CD4-positive, alpha-beta T cell treated with Interleukin-4 for 1 hour (primary cell): ENCODE measurements at places on chromosomes 2 and 18.

DNA sequence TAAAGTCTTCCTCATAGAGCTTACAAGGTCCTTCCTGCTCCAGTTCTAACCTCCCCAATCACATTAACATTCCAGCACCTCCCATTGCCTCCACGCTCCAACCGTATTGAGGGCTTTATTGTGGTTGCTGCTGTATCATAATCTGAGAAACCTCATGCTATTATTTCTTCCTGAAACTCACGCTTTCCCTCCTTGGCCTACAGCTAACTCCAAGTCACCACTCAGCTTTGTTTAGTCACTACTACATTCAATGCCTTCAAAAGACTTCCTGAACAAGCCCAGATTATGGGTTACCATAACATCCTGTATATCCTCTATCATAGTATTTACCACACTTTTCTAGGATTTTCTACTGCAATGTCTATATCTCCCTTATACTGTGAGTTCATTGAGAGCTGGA, 230.4 kb downstream of the IKZF2 start:
- DNase-seq, result no peak

GRCh38 chr2:26043862-26044696, 10.2 kb downstream of the RAB10 start:
- DNase-seq, result peak; percentile 29

- DNase-seq, result peak; percentile 73
Observed at GRCh38 chr18:45690975-45691815, 32.8 kb upstream of the SLC14A1 start.

- DNase-seq, result no peak
Observed at GRCh38 chr2:110768591-110768990, 36.2 kb downstream of the ACOXL start.

DNA sequence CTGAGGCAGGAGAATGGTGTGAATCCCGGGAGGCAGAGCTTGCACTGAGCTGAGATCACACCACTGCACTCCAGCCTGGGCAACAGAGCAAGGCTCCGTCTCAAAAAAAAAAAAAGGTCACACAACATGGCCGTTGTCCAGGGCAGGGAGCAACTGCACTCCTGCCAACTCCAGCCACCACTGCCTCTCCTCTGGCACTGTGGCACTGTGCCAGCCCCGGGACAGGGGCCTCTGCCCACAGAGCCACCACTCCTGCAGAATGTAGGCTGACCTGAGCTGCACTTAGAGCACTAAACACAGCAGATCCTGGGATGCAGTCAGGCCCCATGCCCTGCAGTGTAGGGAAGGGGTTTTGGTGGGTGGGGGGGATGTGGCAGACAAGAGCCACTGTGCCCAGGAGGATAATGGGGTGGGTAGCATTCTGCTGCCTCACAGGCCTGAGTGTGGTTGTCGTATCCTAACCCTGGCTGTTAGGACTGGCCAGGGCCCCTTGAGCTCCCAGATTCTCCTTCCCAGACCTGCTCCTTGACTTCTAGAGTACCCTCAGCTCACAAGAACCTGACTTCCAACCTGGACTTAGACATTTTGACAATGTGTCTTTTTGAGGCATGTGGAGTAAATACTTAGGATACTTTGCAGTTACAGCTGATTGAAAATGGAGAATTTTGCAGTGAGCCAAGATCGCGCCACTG, 69.4 kb upstream of the SH3RF3 start:
- no peak for DNase-seq

DNA sequence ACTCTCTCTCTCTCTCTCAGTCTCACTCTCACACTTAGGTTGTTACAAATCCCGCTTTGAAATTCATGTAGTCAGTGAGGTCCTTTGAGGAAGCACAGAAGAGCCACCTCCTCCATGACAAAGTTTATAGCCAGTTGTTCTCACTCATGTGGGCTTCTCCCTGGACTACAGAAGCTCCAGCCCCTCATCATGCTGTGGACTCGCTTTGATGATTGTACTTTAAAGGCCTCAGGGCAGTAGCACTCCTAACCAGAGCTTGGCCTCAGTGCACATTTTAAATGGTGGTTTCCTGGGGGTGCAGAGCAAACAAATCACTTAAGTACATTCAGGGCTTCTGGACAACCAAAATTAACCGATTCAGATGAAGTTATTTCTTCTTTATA, 115.7 kb downstream of the MTCL1 start:
- DNase-seq, result no peak

DNA sequence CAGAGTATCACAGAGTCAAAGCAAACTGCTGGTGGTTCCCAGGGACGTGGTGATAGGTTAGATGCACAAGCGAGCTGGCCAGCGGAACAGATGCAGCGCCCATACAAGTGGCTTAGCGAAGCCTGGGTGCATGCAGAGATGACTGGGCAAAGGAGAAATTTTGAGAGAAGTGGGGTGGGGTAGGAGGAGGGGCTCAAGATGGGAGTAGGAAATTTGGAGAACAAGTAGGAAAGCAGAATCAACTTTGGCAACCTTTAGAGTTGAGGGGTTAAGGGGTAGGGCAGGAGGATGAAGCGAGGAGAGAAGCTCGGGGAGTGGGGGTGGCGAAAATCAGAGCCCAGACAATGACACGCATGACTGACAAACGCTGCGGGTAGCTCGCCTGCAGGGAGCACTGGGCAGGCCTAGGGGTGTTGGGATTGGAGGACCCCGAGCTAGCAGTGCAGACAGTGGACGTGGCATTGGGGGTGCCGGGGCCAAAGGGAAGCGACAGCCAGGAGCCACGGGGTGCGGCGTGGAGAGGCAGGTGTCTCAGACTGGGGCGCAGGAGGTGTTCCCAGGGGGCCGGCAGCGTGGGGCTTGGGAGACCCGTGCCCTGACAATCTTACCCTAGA, 431 bp downstream of the FAM98A start:
- peak; percentile 29 for DNase-seq
